NCI-H1436 treated with DMSO at 0.1 percent for 48 hours (cell line): ENCODE measurements at places on chromosomes 5 and 9.

GRCh38 chr9:132896264-132896663, 17.6 kb downstream of the SPACA9 start:
- DNase-seq, result no peak

GRCh38 chr5:89213573-89213972, 330.6 kb upstream of the MEF2C start:
- DNase-seq, result no peak

GRCh38 chr5:103293099-103293498, 34.5 kb downstream of the MACIR start:
- DNase-seq, result no peak

- no peak for DNase-seq
These were observed 24.7 kb downstream of the POU4F3 start for GRCh38 chr5:146363161-146363874.

DNA sequence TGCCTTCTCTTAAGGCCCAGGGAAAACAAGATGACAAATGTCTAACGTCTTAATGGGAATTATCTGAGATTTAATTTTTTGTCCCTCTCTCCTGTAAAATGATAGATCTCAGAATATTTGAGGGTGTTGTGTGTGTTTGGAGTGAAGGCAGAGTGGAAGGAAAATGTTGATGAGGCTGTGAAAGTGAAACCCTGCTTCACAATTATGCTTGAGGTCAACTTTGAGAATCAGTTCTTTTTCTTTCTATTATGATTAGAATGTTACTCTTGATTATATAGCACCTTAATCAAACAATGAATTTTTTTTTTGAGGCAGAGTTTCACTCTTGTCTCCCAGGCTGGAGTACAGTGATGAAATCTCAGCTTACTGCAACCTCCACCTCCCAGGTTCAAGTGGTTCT, 5.5 kb upstream of the LOX start:
- no peak for DNase-seq

GRCh38 chr5:160347448-160347847, 23.0 kb downstream of the C1QTNF2 start:
- DNase-seq, result no peak

DNA sequence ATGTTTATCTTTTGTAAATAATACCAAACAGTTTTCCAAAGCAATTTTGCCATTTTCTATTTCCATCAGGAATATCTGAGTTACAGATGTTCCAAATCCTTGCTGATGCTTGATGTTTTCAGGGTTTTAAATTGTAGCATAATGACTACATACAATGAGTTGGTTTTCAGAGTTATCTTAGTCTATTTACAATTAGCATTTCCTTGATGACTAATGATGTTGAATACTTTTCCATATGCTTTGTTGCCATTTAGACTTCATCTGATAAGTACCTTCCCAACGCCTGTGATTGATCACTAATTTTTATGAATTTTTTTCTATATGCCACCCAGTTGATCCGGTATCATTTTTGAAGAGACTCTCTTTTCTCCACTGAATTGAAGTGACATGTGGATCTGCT, 102.3 kb downstream of the SLC25A46 start:
- DNase-seq, result no peak

GRCh38 chr9:10614196-10614800, 1.5 kb upstream of the PTPRD start:
- no peak for DNase-seq

DNA sequence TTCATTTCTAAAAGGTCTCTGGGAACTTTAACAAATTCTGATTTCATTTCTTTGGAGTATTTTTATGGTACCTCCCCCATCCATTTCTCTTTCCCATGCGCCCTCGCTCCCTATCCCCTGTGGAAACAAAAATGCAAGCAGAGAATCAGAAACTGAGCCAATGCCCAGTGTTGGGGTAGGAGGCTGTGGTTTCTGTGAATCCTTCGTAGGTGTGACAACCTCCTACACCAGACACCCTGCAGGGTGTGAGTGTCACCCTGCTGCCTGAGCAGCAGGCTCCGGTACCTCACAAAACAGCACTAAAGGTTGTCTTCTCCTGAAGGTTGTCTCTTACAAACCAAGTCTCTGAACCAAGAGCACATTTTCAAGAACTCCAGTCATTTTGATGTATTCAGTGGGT, 103.8 kb upstream of the CTSL start:
- no peak for DNase-seq

DNA sequence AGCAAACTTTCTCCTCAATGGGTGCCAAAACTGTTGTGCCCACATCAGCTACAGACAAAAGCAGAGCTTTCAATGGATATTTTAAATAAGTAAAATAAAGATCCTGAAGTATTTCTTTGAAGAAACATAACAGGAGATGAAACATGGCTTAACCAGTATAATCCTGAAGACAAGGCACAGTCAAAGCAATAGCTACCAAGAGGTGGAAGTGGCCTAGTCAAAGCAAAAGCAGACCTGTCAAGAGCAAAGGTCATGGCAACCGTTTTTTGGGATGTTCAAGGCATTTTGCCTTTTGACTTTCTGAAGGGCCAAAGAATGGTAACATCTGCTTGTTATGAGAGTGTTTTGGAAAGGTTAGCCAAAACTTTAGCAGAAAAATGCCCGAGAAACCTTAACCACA, 77.9 kb downstream of the ANXA1 start:
- DNase-seq, result no peak

- DNase-seq, result no peak
These were observed 61.7 kb downstream of the HSPA4 start for GRCh38 chr5:133113331-133114061.

DNA sequence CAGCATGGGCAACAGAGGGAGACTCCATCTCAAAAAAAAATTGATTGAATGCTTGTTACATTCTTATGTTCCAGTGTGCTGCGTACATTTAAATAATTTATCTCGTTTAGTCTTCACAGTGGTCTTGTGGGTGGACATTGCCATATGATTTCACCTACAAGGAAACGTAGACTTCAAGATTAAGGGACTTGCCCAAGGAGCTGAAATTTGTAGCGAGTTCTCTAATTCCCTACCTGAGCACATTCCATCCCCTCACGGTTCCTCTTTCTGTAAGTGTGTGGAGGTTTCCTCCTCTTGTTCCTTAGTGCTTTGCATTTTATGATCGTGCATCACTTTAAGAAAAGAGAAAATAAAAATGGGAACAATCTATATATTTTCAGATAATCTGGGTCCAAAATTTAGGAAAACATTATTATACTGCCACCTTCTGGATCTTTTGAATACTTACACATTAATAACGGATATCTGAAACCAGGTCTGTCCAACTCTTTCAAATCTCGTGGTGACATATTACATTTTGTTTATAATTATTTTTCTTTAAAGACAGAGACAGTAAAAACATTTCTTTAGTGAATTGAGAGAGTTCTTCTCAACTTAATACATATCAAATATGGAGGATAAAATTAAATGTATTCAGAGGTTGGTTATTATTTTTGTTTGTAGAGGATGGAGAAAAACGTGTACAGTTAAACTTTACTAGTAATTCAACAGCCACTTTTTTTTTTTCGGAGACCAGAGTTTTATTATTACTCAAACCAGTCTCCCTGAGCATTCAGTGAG, 29.9 kb upstream of the C7 start:
- no peak for DNase-seq

GRCh38 chr5:140631831-140632365, 1.1 kb downstream of the CD14 start:
- no peak for DNase-seq

DNA sequence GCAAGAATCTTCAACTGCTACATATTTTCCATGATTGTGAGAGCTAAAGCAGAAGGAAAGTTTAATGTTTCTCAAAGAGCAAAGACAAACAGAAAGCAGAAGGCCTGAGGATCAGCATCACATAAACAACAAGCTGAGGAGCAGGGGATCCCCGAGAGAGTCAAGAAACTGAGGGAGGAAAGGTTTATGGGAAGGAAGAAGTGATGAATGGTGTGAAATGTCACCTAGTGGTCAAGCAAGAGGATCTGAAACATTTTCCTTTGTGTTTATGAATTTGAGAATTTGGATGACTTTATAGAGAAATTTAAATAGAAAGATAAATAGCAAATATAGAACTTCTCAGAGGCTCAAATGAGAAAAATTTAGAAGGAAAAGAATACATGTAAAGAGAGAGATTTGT, 481.9 kb downstream of the CHSY3 start:
- no peak for DNase-seq

- DNase-seq, result no peak
These were observed 21.0 kb downstream of the F2RL2 start for GRCh38 chr5:76602094-76602726.

GRCh38 chr9:93682155-93682968, 106.0 kb downstream of the PHF2 start:
- no peak for DNase-seq

DNA sequence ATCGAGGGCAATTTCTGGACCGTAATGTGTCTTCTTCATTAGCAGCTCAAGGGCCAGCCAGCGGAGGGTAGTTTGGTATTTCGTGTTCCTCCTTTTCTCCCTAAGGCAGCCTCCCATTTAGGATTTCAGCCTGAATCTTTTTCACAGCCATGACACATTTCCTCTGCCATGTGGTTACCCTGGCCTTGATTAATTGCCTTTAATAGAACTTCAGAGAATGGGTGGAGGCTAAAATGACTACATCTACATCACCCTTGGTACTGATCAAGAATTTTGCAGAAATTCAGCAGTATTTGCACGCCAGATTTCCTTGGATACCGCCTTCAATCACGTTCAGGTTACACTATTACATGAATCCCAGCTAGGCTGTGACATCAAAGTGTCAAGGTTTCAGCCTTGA, 58.0 kb downstream of the ADAMTS16 start:
- DNase-seq, result no peak

GRCh38 chr9:28120626-28121025, 547.3 kb upstream of the C9orf72 start:
- DNase-seq, result no peak

GRCh38 chr9:28832168-28832770, 1259.0 kb upstream of the C9orf72 start:
- DNase-seq, result no peak

DNA sequence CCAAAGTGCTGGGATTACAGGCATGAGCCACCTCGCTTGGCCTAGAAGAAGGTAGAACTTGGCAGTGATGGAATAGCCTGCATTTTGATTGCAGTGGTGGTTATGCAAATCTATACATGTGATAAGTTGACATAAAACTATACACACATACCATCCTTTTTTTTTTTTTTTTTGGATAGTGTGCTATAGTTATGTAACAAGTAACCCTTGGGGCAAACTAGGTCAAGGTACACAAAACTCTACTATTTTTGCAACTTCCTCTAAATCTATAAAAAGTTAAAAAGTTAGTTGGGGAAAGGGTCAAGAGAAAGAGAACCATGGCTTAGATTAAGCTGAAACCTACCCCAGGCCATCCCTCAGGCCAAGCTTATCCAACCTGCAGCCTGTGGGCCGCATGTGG, 11.1 kb downstream of the TRIM14 start:
- DNase-seq, result no peak

DNA sequence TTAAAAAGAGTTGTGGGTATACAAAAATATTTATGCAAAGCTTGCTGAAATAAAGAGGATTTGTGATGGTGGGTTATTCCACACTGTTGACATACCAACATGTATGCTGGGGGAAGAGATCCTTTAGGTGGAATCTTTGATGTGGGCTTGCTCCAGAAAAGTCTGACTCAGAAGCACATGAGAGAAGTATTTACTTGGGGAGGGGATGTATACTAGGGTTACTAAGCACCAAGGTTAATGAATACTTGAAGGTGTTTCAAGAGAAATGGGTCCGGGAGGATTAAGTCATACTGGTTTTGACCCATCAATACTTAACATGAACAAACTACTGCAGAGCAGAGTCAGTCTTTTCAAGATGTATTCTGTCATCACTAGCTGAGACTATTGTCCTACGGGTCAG, 316.4 kb upstream of the GRIN3A start:
- no peak for DNase-seq

- DNase-seq, result no peak
These were observed 169.4 kb downstream of the APBA1 start for GRCh38 chr9:69502671-69503301.

- DNase-seq, result no peak
These were observed 117.6 kb downstream of the PIP5K1B start for GRCh38 chr9:68822596-68823165.

DNA sequence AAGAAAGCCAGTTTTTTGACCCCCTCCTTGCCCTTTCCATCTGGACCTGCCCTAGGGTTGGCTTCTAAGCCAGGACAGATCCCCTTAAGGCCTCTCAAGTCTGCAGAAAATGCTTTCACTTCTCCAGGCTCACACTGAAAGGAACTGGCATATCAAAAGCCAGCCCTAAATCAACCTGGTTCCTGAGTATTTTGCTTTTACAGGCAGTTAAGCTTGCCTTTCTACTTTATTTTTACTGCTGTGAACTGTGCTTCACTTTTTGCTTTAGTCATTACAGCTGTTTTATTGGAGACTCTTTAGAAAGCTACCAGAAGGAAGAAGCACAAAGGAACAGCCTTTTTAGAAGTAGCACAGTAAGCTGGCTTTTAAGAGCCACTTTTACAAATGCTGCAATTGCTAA, 5.0 kb downstream of the TARS1 start:
- DNase-seq, result no peak

DNA sequence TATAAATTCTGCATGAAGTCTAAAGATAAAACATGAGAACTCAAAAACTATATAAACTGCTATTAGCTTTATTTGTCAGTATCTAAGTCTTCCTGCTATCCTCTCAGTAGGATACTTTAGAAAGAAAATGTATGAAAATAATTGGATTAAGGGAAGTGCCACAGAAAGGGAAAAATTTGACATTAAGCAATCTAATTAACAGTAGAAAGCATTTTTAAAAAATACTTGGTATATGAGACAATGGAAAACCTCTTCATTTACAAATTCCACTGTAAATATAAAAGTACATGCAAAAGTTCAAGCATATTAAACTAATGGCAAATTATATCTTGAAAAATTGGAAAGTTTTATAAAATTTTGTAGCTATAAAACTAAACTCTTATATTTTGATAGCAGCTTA, 518.6 kb upstream of the NUDT12 start:
- no peak for DNase-seq

- DNase-seq, result no peak
These were observed 35.8 kb downstream of the PIK3R1 start for GRCh38 chr5:68251386-68251785.

DNA sequence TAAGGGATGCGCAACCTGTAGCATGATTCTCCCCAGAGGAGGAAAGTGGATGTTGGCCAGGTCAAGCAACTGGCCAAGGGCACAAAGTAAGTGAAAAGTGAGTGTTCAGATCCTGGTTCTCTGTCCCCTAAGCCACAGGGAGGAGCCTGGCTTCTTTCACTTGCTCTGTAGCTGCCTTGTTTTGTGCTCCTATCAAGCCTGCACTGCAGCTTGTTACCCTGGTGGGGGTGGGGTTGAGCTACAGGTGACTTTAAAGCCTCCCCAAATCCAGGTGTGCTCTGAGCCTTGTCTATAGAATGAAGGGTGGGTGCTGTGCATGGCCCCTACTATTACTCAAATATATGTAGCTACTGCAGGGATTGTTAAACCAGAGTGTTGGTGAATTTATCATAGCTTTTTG, 32.9 kb downstream of the RALGPS1 start:
- no peak for DNase-seq

DNA sequence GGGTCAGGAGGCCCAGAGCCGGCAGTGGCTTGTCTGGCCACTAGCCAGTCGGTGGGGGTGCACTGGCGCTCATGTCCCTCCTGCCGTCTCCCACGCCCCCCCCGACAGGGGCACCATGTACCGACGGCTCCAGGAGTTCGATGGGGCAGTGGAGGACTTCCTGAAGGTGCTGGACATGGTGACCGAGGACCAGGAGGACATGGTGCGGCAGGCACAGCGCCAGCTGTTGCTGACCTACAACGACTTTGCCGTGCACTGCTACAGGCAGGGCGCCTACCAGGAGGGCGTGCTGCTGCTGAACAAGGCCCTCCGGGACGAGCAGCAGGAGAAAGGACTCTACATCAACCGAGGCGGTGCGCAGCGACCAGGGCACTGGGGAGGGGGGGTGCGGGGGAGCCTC, 8.1 kb downstream of the TTC16 start:
- DNase-seq, result no peak

- DNase-seq, result no peak
These were observed 585.3 kb upstream of the TLE4 start for GRCh38 chr9:78986446-78986845.
